ENCODE measurements at places on chromosomes 16 and 17.

- DNase-seq: no peak
Observed at GRCh38 chr17:57247261-57247660, 9.1 kb upstream of the MSI2 start.

DNA sequence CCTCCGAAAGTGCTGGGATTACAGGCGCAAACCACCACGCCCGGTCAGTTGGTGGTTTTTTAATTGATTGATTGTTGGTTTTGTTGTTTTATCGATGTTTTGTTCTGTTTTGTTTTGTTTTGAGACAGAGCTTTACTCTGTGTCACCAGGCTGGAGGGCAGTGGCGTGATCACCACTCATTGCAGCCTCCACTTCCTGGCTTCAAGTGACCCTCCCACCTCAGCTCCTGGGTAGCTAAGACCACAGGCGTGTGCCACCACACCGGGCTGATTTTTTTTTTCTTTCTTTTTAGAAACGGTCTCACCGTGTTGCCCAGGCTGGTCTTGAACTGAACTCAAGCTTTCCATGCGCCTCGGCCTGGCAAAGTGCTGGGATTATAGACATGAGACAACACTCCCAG lies 12.4 kb downstream of the FAM234A start:
- no peak for DNase-seq

GRCh38 chr16:89360760-89361435 lies 129.5 kb downstream of the ANKRD11 start:
- no peak for DNase-seq

DNA sequence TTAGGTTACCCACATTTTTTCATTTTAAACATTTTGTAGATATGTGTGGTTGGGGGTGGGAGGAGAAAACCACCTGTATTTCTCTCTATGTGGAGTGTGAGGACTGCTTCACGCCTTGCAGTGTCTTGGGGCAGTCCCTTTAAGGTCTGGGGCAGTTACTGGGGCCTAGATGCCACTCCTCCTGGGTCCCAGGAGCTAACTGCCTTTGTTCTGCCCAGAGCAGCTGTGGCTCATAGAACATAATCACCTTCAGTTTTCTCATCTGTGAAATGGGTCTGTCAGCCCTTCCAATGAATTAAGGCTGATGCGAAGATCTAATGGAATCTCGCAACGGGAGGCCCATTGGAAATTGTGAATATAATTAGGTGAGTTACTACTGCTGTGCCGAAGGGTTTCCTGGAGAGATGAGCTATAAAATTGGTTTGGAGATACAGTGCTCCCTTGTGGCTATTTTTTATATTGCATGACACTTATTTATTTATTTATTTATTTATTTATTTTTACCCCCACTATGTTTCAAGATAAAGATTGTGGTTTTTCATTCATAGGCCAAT lies 22.9 kb downstream of the DHRS7C start:
- DNase-seq: no peak

All from heart right ventricle (tissue), 16 donors.